CD8-positive, alpha-beta memory T cell (primary cell): ENCODE measurements at places on chromosomes 5 and 9. TPM values are rescaled to one million over a fixed set of nuclear protein-coding genes. Genes with fewer than 3 reads are reported as not detected.

DNA sequence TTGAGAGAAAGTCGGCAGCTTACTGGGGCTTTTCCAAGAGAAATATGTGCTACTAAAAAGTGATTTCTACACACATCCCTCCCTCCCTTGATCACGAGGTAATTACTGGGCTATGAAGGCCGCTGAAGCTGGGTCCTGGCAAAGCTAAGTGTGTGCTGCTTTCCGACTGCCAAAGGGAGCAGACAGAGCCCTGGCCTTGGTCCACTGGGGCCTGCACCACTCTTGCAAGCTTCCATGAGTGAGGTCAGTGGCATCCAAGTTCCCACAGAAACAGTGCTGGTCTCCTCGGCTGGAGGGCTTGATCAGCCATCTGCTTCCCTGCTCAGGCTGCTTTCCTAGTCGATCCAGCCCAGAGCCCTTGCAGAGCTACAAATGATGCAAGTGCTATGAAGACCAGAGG, 154.8 kb upstream of the LHFPL2 start:
- H3K27me3 ChIP-seq, result no peaks in the 10 kb centered on the region
- DNase-seq, result no peak
- no peaks in the 10 kb centered on the region for H3K4me1 ChIP-seq
- no peaks in the 10 kb centered on the region for H3K36me3 ChIP-seq
- no peak overlapping the region for H3K27ac ChIP-seq
- H3K4me3 ChIP-seq, result no peak overlapping the region

- DNase-seq, result no peak
- no peak overlapping the region for H3K4me3 ChIP-seq
- no peaks in the 10 kb centered on the region for H3K4me1 ChIP-seq
- no peaks in the 10 kb centered on the region for H3K27me3 ChIP-seq
- H3K27ac ChIP-seq, result no peak overlapping the region
Observed at GRCh38 chr9:70934642-70935041, 186.8 kb downstream of the TRPM3 start.

GRCh38 chr5:73722231-73722630, 96.2 kb downstream of the ARHGEF28 start:
- no peaks in the 10 kb centered on the region for H3K36me3 ChIP-seq
- no peak overlapping the region for H3K4me3 ChIP-seq
- H3K27ac ChIP-seq, result no peak overlapping the region
- DNase-seq, result no peak
- no peaks in the 10 kb centered on the region for H3K27me3 ChIP-seq
- no peaks in the 10 kb centered on the region for H3K4me1 ChIP-seq

- no peaks in the 10 kb centered on the region for H3K27me3 ChIP-seq
- no peak overlapping the region for H3K4me3 ChIP-seq
- no peak overlapping the region for H3K27ac ChIP-seq
Observed at GRCh38 chr9:24459953-24460352, 85.7 kb downstream of the IZUMO3 start.

The SLC6A19 gene
- not detected for total RNA-seq
